Regular cardiac myocyte (primary cell): ENCODE measurements at places on chromosomes 5 and 9. TPM values are rescaled to one million over a fixed set of nuclear protein-coding genes. Genes with fewer than 3 reads are reported as not detected.

NTNG2 gene
- 0.96 and 2.8 TPM in 2 replicates for total RNA-seq

SHB gene
- 29.9 and 47.9 TPM in 2 replicates for total RNA-seq

PARP8 gene
- 23.0 and 39.5 TPM in 2 replicates for total RNA-seq

GHR gene
- 1.9 and 2.8 TPM in 2 replicates for total RNA-seq

GTF2H2 gene
- total RNA-seq, result 12.5 and 31.0 TPM in 2 replicates

RNF180 gene
- total RNA-seq, result 4.0 and 8.7 TPM in 2 replicates

C5orf58 gene
- total RNA-seq, result under 0.01 TPM in 1 of 2 replicates, not detected in the other

SPATA31A3 gene
- total RNA-seq, result not detected in 2 replicates

CCDC187 gene
- total RNA-seq, result under 0.01 TPM in 2 replicates

ANKRD31 gene
- 0.19 and 0.28 TPM in 2 replicates for total RNA-seq
